ENCODE measurements at places on chromosomes 3 and 15.

DNA sequence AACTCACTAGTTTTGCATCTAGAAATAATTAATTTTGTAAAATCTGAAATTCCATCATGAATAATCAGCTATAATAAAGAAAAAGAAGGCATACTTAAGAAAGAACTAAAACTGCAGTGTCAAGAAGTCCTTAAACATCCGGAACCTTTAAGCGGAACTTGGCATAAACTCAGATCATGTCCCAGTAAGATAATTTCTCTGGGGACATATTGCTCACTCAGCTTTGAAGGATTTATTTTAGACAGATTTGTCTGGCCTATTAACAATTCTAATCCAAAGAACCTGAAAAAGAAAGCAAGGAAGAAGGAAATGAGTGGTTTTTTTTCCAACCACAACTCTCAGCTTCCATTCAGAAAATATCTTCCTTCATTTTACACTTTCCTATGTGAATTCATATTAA lies 850.3 kb downstream of the ROBO1 start:
- H3K4me3 ChIP-seq = no peak overlapping the region
- no peaks in the 10 kb centered on the region for H3K36me3 ChIP-seq
- peak overlapping the region; percentile 75 for H3K27ac ChIP-seq
- H3K4me1 ChIP-seq = no peaks in the 10 kb centered on the region
- DNase-seq = no peak

- no peaks in the 10 kb centered on the region for H3K27me3 ChIP-seq
- no peaks in the 10 kb centered on the region for H3K36me3 ChIP-seq
- H3K4me1 ChIP-seq = peaks cover 21% of the 10 kb centered on the region
- H3K27ac ChIP-seq = no peak overlapping the region
- H3K4me3 ChIP-seq = no peak overlapping the region
- DNase-seq = no peak
Measured at GRCh38 chr15:101476756-101477155, 12.8 kb downstream of the PCSK6 start.

- no peaks in the 10 kb centered on the region for H3K36me3 ChIP-seq
- no peak overlapping the region for H3K4me3 ChIP-seq
- DNase-seq = peak; percentile 49
- H3K27me3 ChIP-seq = no peaks in the 10 kb centered on the region
- H3K27ac ChIP-seq = peak overlapping the region; percentile 34
- H3K4me1 ChIP-seq = peaks cover 16% of the 10 kb centered on the region
Measured at GRCh38 chr3:117873249-117873600, 1161.4 kb downstream of the IGSF11 start.

DNA sequence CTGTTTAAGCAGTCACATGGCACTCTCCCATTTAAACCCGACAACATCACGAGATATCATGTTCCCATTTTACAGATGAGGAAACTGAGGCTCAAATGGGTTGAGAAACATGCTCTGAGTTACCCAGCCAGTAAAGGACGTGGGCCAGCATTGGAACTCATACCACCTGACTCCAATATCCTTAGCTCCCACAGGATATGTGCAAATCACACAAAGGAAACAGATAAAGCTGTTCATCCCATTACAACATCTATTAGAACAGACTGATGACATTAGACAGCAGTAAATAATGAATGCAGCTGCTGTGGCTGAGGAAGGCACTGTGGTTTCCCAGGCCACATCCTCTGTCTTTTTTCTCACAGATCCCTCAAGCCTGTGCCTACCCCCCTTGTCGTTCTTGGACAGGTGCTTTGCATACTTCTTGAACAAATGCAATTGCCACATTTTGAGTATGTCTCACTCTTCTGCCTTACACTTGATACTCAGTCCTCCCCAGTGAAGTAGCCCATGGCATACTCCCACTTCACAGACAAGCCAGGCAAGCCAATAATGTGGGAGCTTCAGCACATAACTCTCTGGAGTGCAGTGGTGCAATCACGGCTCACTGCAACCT lies 17.7 kb downstream of the FRMD4B start:
- no peak overlapping the region for H3K27ac ChIP-seq
- H3K4me3 ChIP-seq = no peak overlapping the region
- no peaks in the 10 kb centered on the region for H3K4me1 ChIP-seq
- no peak for DNase-seq

- H3K4me1 ChIP-seq = no peaks in the 10 kb centered on the region
- H3K27me3 ChIP-seq = no peaks in the 10 kb centered on the region
- no peak overlapping the region for H3K27ac ChIP-seq
Measured at GRCh38 chr3:107718547-107718946, 195.8 kb downstream of the BBX start.

DNA sequence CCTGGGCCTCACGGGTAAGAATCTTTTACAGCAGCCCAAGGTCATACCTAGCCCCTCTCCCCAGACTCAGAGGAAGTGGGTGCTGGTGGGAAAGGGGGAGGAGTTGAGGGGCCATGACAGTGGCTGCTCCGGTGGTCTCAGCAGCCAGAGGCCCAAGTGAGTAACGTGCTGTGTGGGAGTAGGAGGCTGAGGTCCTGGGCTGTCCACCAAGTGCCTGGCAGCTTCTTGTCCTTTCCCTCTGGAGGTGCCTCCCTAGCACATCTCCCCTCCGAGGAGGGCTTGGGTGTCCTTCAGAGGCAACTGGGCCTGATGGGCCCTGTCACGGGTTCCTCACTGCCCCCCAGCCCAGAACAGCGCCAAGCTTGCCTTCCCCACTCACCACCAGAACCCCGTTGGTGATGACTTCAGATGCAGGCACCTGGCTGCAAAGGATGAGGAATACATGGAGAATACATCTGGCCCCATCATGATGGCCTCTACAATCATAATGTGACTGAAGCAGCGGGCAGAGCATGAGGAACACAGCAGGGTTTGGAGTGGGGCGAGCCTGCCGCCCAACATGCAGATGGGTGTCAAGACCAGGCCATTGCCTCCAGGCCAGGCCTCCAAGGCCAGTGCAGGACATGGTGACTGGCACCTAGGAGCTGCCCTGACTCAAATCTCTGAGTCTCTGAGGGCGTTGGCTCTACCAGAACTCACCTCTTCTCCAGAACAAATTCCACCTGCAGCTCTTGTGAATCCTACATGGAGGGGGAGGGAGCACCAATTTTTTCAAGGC lies 3.3 kb downstream of the PLA2G4F start:
- H3K36me3 ChIP-seq = no peaks in the 10 kb centered on the region
- H3K27me3 ChIP-seq = no peaks in the 10 kb centered on the region
- H3K27ac ChIP-seq = no peak overlapping the region
- no peak overlapping the region for H3K4me3 ChIP-seq
- peaks cover 5% of the 10 kb centered on the region for H3K4me1 ChIP-seq
